ENCODE measurements at places on chromosomes 11 and 22. TPM values are rescaled to one million over a fixed set of nuclear protein-coding genes. Genes with fewer than 3 reads are reported as not detected.

DNA sequence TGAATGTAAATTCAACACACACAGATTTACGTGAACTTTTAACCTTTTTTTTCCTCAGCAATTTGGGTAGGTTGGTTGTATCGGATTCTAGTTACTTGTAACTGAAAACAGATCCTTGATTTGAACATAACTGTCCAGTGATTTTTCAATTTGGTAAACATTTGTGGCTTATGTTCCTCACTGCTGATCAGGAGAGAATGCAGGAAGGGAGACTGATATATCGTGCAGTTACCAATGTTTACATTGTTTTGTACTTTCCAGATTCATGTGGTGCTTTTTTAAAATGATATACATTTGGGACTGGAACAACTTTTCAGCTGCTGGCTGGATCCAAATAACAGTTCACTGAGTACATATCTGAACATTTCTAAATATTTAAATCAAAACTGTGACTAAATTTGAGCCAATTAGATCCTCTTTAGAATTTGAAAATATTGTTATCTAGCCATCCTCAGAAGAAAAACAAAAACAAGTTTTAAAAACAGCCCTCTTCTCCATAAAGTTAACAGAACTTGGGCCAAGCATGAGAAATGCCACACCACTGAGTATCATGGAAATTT, 84.3 kb upstream of the MTMR2 start:
- H3K27me3 ChIP-seq: no peaks in the 10 kb centered on the region
- peaks cover 4% of the 10 kb centered on the region for H3K36me3 ChIP-seq
- H3K27ac ChIP-seq: no peak overlapping the region
- peaks cover 19% of the 10 kb centered on the region for H3K4me1 ChIP-seq
- DNase-seq: no peak
- no peak overlapping the region for H3K4me3 ChIP-seq

- H3K4me1 ChIP-seq: no peaks in the 10 kb centered on the region
- H3K36me3 ChIP-seq: no peaks in the 10 kb centered on the region
- DNase-seq: no peak
These were observed 123.2 kb upstream of the SORL1-AS1 start for GRCh38 chr11:121575963-121576290.

DNA sequence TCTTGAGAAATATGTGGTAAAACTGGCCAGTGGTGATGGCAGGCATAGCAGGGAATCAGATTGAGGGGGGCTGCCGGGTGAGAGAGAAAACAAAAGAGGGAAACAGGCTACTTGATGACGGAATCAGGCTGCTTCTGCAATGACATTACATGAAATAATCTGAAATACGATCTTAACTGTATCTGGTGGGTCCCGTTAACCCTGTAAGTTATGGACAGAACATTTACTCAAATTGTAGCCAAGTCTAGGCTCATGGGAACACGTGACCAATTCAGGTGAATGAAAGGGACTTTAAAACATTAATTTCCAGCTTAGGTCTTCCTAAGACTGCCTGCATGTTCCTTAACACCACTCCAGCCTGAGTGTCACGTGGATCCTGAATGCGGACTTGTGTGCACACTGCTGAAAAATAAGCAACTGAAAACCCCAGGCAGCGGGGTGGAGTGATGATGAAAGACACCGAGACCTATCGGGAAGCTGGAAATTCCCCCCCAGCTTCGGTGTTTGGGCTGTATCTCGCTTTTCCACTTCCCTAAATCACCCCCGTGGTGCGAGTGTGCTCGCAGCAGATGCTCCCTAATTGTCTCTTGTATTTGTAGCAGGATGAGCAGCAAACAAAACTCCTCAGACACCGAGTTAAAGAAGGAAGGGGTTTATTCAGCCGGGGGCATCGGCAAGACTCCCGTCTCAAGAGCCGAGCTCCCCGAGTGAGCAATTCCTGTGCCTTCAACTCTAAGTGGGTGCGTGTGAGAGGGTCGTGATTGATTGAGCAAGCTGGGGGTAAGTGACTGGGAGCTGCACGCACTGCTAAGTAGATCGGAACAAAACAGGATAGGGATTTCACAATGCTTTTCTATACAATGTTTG, 145.0 kb upstream of the GRK3 start:
- no peak for DNase-seq
- H3K27ac ChIP-seq: no peak overlapping the region
- H3K4me3 ChIP-seq: peak overlapping the region; percentile 23
- H3K27me3 ChIP-seq: peaks cover 86% of the 10 kb centered on the region
- no peaks in the 10 kb centered on the region for H3K36me3 ChIP-seq

DNA sequence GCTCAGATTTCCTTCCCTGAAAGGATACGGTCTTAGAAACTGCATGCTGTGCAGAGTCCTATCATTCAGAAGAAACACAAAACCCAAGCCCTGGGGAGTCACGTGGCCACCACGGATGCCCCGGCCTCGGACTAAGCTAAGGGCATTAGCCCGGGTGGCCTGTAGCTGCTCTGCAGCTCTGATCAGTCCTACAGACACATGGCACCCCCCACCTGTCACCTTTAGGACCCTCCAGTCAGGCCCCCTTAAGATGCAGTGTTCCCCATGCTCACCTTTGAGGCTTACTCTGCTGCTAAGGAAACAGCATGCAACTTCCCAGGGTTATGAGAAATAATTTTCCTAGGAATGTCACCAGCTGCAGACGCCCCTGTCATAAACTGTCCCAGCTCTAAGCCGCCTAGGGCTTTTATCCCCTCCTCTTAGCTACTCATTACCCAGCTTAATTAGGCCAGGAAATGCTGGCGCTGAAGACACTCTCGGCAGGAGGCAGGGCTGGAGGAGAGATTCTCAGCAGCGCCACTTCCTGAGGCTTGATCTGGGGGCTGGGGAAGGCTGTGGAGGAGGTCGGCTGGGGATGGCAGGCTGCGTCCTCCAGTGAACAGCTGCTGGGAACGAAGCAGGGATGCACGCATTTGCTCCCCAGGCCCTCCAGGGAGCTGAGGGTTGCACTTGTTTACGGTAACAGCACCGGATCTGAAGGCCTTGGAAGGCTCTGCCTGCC, 47.2 kb upstream of the ADA2 start:
- H3K27ac ChIP-seq: no peak overlapping the region
- no peak overlapping the region for H3K4me3 ChIP-seq
- peaks cover 7% of the 10 kb centered on the region for H3K4me1 ChIP-seq
- H3K27me3 ChIP-seq: peaks cover 50% of the 10 kb centered on the region
- H3K36me3 ChIP-seq: no peaks in the 10 kb centered on the region

- no peaks in the 10 kb centered on the region for H3K4me1 ChIP-seq
- no peak overlapping the region for H3K27ac ChIP-seq
- peaks cover 87% of the 10 kb centered on the region for H3K27me3 ChIP-seq
These were observed 51.8 kb upstream of the LMO1 start for GRCh38 chr11:8315463-8315862.

DNA sequence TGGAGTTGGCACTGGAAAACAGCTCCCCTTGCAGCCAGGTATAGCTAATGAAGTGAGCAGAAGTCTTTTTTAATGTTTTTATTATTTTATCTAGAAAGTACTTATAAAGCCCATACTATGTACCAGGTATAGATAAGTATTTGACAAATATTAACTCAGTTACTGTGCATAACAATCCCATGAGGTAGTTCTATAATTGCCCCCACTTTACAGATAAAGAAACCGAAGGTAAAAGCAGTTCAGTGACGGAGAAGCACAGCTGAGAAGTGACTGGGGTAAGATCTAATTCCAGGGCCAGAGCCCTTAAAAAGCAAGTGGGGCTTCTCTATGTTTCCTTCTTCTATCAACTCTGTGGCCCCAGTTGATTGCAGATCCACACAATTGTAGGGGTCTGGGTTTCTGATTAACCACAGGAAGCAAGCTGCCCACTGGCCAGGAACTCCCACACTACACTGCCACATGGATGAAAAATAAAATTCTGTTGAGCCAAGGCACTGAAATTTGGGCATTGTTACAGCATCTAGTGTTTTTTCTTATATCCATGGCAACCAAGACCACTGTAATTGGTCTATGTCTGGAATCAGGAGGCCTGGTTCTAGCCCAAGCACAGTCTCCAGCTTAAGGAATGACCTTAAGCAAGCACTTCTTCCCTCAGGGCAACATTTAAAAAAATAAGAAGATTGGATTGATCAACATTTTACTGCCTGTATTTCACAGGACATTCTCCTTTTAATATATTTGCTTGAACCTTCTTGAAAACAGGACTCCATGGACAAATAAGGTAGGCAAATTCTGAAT, 55.3 kb upstream of the TEAD1 start:
- H3K27me3 ChIP-seq: peaks cover 8% of the 10 kb centered on the region
- no peak for DNase-seq
- H3K27ac ChIP-seq: no peak overlapping the region
- H3K4me3 ChIP-seq: no peak overlapping the region

DNA sequence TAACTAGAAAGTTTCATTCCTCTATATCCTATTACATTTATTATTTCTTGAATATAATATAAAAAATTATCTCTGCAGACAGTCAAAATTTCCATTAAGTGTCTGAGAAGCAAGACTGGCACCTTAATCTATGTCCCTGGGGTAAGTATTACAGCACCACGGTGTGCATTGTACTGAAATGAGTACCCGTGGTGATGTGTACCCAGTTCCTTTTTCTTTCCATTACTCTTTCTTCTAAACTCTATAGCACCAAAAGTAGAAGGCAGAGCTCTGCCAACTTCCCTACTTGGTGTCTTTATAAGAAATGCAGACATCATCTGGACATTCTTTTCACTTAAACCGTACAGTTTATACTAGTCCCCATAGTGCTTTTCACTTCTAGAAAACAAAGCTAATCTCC, 161.7 kb downstream of the GUCY1A2 start:
- H3K36me3 ChIP-seq: no peaks in the 10 kb centered on the region
- H3K4me3 ChIP-seq: no peak overlapping the region
- H3K27me3 ChIP-seq: no peaks in the 10 kb centered on the region
- DNase-seq: no peak
- no peaks in the 10 kb centered on the region for H3K4me1 ChIP-seq
- H3K27ac ChIP-seq: no peak overlapping the region

DNA sequence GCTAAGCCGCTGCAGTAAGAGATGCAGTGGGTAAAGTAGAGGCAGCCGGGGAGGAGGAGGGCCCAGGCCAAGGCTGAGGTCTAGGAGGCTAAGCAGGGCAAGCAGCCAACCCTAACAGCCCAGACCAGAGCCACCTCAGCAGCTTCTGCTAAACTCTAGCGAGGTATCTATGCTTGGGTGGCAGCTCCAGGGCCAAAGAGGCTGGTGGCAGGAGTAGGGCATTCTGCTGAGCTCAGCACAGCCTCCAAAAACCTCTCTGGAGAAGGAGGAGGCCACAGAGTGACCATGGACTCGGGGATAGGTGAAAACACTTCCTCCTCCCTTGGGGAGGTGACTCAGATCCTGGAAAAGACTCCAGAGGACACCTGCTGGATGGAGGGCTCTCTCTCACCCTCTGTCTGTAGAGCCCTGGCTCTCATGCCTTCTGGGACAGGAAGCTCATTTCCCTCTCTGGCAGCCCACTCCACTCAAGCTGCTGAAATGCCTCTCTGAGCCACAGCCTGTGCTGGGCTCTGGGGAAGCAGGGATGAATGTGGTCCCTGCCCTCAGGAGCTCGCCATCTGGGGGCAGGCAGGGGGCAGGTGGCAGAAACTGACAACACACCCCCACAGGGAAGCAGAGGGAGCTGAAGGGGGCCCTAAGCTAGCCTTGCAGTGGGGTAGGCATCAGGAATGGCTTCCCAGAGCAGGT, 16.5 kb upstream of the TPBGL start:
- peaks cover 55% of the 10 kb centered on the region for H3K27me3 ChIP-seq
- H3K4me3 ChIP-seq: no peak overlapping the region
- no peaks in the 10 kb centered on the region for H3K4me1 ChIP-seq
- H3K36me3 ChIP-seq: no peaks in the 10 kb centered on the region
- H3K27ac ChIP-seq: no peak overlapping the region
- no peak for DNase-seq

DNA sequence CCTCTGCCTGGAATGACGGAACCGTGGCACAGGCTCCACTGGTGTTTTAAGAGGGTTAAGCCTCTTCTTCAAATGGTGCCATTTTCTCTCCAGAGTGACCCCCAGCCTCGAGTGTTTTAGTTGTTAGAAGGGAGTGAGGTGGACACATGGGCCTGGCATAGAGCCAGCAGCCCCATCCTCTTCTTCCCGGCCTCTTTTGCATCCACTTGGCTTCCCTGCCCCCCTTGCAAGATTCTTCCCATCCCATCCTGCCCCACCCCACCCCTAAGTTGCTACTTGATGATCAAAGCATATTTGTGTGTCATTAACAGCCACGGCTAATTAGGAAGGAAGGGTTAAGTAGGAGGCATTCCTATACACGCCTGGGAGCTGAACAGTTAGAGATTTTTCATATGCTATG, 72.3 kb upstream of the CRYBB3 start:
- DNase-seq: no peak
- H3K4me1 ChIP-seq: peaks cover 47% of the 10 kb centered on the region
- H3K27ac ChIP-seq: no peak overlapping the region
- no peak overlapping the region for H3K4me3 ChIP-seq

GRCh38 chr11:110373051-110373702, 56.6 kb upstream of the FDX1 start:
- H3K4me1 ChIP-seq: peaks cover 15% of the 10 kb centered on the region
- H3K4me3 ChIP-seq: no peak overlapping the region
- no peak for DNase-seq

GRCh38 chr22:50641696-50642607, 14.0 kb upstream of the ARSA start:
- H3K27ac ChIP-seq: no peak overlapping the region
- H3K4me1 ChIP-seq: no peaks in the 10 kb centered on the region
- DNase-seq: no peak
- H3K36me3 ChIP-seq: no peaks in the 10 kb centered on the region

DNA sequence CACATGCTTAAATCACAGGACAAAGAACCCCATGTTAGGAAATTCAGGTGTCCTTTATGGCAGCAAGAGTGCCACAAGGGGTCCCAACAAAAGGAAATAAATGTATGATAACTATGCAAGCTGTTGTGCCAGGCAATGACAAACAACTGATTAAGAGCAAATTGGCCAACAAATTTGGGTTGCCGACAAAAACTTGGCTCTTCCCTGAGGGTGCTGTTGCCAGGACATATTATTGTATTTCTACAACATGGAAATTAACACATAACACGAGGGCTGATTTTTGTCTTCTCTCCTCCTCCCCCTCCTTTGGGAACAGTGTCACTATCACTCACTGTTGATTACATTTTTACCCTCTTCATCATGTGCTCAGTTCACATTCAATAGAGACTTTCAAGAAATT, 56.0 kb downstream of the LRRC4C start:
- no peaks in the 10 kb centered on the region for H3K27me3 ChIP-seq
- H3K36me3 ChIP-seq: no peaks in the 10 kb centered on the region
- DNase-seq: no peak
- H3K4me3 ChIP-seq: no peak overlapping the region
- no peak overlapping the region for H3K27ac ChIP-seq
- no peaks in the 10 kb centered on the region for H3K4me1 ChIP-seq

GRCh38 chr22:38455076-38455529, at the start of gene KCNJ4:
TSS of gene KCNJ4 (minus strand) at chr22:38455199. CDS start at chr22:38428132, 27,067 bp downstream.
- peaks cover 97% of the 10 kb centered on the region for H3K27me3 ChIP-seq
- peak within 1 kb of the TSS; percentile 37 for H3K4me3 ChIP-seq
- H3K36me3 ChIP-seq: peaks cover 8% of the 10 kb centered on the region
- H3K27ac ChIP-seq: no peak within 1 kb of the TSS
- peaks cover 10% of the 10 kb centered on the region for H3K4me1 ChIP-seq

The CEND1 gene
- total RNA-seq: not detected

The ANKK1 gene
- 0.90 TPM for total RNA-seq

The TIMP3 gene
- 9.1 TPM for total RNA-seq

The MMP27 gene
- not detected for total RNA-seq

The NTM gene
- total RNA-seq: not detected

The H19 gene
- 1.9 TPM for total RNA-seq

The ZFPL1 gene
- 48.0 TPM for total RNA-seq

The MS4A7 gene
- not detected for total RNA-seq

The OR8D1 gene
- total RNA-seq: not detected

The ALDH3B2 gene
- total RNA-seq: 2.9 TPM

The MMP10 gene
- not detected for total RNA-seq

Data from Calu3 (cell line).